ENCODE measurements at places on chromosomes 7 and 10.
A peak's percentile ranks its signal among the peaks of the same experiment; 100 is the strongest.

GRCh38 chr10:75839020-75839419 is 407.6 kb downstream of the LRMDA start:
- no peak for DNase-seq

GRCh38 chr7:81449105-81449504 is 320.7 kb downstream of the HGF start:
- peak; percentile 34 for DNase-seq

GRCh38 chr10:32139223-32140073 is 83.2 kb upstream of the KIF5B start:
- no peak for DNase-seq

DNA sequence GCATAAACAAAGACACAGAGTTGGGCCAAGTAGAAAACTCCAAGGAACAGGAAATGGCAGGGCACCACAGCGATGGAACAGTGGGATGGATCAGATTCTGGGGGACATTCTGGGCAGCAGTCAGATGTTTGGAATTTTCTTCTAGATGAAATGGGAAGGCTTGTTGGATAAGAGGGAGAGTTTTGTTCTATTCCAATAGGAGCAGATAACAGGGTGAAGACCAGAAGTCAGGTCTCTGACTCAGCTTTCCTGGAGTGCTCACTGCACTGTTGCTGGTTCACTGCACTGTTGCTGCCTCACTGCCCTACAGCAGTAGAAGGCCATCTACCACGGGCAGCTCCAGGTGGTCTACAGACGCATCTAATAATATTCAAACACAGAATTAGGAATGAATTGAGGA is 135.6 kb downstream of the ATE1 start:
- DNase-seq: no peak

DNA sequence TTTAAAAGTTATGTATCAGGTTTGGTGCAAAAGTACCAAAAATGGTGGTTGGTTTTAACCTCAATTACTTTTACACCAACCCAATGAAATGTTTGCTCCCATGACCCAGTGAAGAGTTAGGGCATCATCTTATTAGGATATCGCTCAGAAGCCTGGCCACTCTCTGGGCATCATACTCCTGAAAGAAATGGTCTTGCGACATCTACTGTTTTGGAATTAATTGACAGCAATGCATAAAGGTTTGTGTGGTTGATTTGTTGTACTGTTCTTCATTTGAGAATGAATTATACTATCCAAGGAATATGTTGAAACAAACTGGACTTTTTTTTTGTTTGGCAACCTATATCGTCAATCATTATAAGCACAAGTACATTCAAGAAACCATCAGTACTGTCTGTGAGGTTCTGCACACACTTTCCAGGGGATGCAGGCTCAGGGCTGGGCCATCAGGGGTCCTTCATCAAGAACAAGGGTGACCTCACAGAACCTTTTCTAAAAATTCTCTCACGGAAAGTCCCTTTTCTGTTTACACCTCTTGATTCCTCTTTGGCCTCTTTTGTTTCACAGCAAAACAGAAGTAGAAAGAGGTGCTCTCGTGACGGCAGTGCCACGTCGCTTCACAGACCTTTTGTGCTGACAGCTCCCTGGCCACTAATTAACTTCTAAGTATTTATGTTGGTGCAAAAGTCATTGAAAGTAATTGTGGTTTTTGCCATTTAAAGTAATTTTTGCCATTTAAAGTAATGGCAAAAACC is 117.2 kb upstream of the KLF6 start:
- peak; percentile 62 for DNase-seq

DNA sequence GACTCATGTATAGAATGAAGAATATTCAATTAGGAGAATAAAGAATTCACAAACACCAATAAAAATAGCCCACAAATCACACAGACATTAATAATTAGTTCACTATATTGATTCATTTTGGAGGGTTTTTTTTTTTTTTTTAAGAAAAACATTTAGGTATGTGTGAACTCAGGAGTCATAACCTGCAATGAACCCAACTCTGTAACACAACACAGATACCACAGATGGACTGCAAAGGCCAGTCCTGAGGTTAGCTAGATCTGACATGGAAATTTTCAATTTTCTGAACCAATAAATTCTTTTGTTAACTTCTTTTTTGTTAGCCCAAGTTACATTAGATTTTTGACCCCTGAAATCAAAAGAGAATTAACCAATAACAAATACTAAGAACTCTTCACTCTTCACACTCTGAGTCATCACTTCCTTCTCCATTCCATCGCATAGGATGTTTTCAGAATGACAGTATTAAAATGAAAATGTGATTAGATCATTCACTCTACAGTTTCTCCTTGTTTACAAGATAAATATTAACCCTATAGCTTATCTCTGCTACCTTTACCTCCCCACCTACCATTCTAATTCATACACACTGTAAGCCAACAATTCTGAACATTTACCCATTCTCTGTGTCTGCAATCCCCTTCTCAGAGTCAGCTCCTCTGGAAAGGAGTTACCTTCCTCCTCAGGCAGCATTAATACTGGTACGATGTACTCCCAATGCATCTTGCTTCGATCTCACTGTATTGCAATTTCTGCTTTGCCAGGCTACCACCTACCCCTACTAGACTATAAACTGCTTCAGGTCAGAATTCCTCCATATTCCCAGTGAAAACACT is 141.5 kb downstream of the LRRN3 start:
- no peak for DNase-seq

DNA sequence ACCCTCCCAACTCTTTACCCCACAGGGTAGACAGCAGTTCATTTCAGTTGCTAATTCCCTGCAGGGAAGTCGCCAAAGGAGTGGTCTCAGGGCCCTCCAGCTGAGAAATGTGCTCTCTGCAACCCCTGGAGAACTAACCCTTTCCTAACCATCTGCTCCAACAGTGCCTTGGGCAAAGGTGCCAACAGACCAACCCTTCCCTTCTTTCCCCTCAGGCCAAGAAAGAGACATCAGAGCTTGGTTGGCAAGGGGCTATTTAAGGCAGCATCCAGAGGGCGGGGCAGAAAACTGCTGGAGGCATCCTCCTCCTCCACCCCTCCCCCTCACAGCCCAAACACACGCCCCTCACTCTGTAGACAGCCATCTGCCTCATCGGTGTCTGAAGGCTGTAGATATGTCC is 1.7 kb downstream of the SORBS1 start:
- DNase-seq: no peak

GRCh38 chr7:103996017-103996551 is 6.6 kb upstream of the RELN start:
- no peak for DNase-seq

DNA sequence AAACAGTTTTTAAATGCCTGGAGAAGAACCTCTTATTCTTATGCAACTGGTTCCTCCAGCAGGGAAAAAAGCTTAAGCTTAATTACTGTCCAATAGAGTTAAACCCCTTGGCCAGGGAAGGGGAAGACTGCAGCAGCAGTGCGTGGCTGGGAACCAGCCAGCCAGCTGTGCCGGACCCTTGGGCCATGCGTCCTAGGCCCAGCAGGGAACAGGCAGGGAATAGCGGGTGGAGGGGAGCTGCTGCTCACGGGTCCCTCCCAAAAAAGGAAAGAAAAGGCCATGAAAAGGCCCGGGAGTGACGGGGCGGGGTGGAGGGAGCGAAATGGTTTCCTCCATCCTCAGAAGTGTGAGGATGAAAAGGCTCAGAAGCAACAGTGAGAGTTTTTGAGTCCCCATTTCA is 35.2 kb upstream of the HECW1 start:
- DNase-seq: no peak

- peak; percentile 6 for DNase-seq
These were observed 47.4 kb downstream of the NRAP start for GRCh38 chr10:113616244-113617074.

- DNase-seq: no peak
These were observed 55.3 kb downstream of the TEX36 start for GRCh38 chr10:125627646-125628045.
